ENCODE measurements at places on chromosomes 6 and 20. TPM values are rescaled to one million over a fixed set of nuclear protein-coding genes. Genes with fewer than 3 reads are reported as not detected.

The SLC22A3 gene
- not detected for total RNA-seq

The ECI2 gene
- total RNA-seq = 169 TPM

The HTR1E gene
- total RNA-seq = not detected

The NHSL1 gene
- total RNA-seq = 38.9 TPM

Data from mammary microvascular endothelial cell (primary cell).